ENCODE measurements at places on chromosomes 5 and 9.

DNA sequence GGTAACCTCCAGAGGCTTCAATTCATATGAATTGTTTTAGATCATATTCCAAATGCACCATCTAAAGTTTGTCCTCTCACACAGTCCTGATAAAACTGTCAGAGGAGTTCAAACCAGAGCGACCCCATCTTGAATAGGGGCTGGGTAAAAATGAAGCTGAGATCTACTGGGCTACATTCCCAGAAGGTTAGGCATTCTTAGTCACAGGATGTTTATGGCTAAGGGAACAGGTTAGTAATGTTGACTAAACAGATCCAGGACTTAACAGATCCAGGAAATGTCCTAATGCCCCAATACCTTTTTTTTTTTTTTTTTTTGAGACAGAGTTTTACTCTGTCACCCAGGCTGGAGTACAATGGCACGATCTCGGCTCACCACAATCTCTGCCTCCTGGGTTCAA lies 192.6 kb upstream of the PRDM9 start:
- no peak for DNase-seq

- DNase-seq: no peak
Measured at GRCh38 chr5:13985731-13986418, 41.4 kb upstream of the DNAH5 start.

DNA sequence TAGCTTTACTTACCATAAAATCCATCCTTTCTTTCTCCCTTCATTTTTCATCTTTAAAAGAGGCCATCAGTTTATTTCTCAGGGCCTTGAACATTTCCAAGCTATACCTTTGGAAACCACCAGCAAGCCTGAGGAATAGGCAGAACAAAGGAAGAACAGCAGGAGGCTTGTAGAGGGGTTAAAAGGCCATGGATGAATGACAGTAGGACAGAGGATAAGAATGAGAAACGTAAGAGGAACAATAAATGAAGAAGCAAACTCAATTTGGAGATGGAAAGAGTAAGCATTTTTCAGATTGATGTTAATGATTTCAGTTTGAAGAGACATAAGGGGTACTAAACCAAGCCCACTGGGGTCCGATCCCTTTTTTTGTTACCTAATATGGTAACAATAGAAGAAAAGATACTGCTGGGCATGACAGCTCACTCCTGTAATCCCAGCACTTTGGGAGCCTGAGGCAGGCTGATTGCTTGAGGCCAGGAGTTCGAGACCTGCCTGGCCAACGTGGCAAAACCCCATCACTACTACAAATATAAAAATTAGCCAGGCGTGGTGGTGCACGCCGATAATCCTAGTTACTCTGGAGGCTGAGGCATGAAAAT lies 106.6 kb upstream of the NMUR2 start:
- DNase-seq: no peak

DNA sequence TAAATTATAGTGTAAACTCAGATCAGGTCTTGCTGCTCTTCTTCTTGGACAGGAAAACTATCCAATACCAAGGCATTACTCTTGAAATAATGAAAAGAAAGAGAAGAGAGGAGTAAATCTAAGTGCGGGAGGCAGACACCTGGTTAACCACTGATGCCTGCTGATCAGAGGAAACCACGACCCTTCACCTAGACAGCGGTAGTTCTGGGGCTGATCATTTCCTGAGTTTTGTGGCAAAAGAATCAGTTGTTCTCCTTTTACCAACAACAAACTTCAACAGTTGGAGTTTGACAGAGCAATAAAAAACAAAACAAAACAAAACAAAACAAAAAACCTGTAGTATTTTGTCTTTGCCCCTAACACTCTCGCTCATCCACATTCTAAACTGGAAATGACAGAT lies 3.0 kb downstream of the RLN1 start:
- DNase-seq: no peak

DNA sequence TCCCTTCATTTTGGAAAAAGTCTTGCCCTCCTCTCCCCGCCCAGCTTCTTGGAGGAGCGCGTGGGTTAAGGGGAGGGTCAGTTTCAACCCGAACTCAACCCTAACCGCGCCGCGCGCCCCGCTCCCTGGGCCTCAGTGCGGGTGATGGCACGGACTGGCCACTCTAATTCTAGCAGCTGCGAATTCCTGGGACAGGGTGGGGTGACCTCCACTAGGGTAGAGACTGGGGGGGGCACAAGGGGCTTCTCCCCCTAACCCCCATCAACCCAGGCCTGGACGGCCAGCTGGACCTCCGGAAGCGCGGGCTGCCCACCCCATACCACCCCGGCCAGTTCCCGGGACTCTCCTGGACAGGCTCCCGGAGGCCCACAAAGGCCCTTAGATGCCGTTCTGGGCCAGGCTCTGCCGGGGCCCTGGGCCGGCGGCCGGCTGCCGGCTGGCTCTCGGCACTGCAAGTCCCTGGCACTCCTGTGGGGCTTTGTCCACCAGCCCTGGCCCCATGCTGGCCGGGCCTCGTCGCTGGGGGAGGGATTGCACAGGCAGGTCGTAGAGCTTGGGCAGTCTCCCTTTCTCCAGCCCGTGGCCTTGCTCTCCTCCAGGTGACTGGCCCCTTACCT lies 7.2 kb upstream of the PSD2 start:
- peak; percentile 97 for DNase-seq

- no peak for DNase-seq
Measured at GRCh38 chr9:98259791-98260190, 4.3 kb upstream of the TBC1D2 start.

GRCh38 chr9:21030389-21031035 lies 928 bp downstream of the HACD4 start:
- DNase-seq: peak; percentile 36
